Ascending aorta (tissue), 2 donors: ENCODE measurements at places on chromosomes 7 and 10.

GRCh38 chr7:43431020-43431595, 151.8 kb upstream of the STK17A start:
- no peak overlapping the region for H3K27ac ChIP-seq
- no peaks in the 10 kb centered on the region for H3K27me3 ChIP-seq
- no peak overlapping the region for H3K4me3 ChIP-seq
- DNase-seq = no peak
- no peaks in the 10 kb centered on the region for H3K4me1 ChIP-seq

DNA sequence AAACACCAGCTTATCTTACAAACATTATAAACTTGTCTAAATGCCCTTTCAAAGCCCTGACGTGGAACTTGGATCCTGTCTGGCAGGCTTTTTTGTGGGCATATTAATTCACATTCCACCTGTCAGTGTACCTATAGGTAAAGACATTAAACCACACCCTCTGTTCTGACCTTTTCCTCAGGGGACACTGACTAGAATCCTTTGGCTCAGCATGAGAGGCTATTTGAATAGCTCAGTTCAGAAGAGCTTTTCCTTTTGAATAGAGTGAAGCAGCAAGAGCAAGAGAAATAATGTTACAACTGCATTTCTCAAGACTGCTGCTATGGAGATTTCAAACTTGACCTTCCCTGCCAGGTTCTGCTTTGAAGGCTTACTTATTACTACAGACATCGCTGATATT, 76.9 kb downstream of the CYP51A1 start:
- peaks cover 4% of the 10 kb centered on the region for H3K36me3 ChIP-seq
- no peak overlapping the region for H3K27ac ChIP-seq
- no peaks in the 10 kb centered on the region for H3K4me1 ChIP-seq
- no peak overlapping the region for H3K4me3 ChIP-seq

GRCh38 chr7:103811997-103812396, 177.5 kb downstream of the RELN start:
- H3K27me3 ChIP-seq = no peaks in the 10 kb centered on the region
- H3K36me3 ChIP-seq = no peaks in the 10 kb centered on the region
- no peak for DNase-seq

GRCh38 chr10:69862882-69863530, 61.3 kb downstream of the COL13A1 start:
- no peaks in the 10 kb centered on the region for H3K36me3 ChIP-seq
- DNase-seq = no peak
- H3K4me3 ChIP-seq = no peak overlapping the region
- no peak overlapping the region for H3K27ac ChIP-seq
- no peaks in the 10 kb centered on the region for H3K27me3 ChIP-seq
- peaks cover 6% of the 10 kb centered on the region for H3K4me1 ChIP-seq

DNA sequence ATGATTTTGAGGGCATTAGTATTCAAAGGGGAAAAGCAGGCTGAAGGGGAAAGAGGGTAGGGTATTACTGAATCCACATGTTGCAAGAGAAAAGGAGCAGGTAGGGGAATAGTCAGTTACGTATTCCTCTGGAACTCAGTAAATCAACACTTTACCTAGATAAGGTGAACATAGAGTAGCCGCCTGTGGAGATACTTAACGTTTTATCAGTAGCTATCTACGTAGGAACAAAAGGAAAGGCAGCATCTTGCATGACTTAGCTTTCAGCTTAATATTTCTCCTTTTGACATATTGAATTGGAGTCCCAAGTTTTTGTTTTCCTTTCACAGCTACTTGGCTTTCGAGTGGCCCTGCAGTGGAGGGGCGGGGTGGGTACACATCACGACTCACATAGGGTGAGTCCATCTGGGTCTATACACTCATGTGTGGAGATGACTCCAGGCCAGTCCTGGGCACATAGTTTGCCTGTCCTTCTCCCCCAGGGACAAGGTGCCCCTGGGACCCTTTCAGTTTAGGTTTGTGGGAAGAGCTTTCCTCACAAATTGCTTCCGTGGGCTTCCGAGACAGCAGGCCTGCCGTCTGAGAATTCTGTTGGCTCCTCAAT, 48.1 kb downstream of the CCNY start:
- no peak overlapping the region for H3K27ac ChIP-seq
- no peak for DNase-seq
- no peak overlapping the region for H3K4me3 ChIP-seq
- H3K4me1 ChIP-seq = peaks cover 49% of the 10 kb centered on the region

GRCh38 chr10:129727495-129727894, 236.6 kb downstream of the EBF3 start:
- H3K36me3 ChIP-seq = no peaks in the 10 kb centered on the region
- no peak for DNase-seq
- H3K4me3 ChIP-seq = no peak overlapping the region
- no peaks in the 10 kb centered on the region for H3K4me1 ChIP-seq
- H3K27ac ChIP-seq = no peak overlapping the region

DNA sequence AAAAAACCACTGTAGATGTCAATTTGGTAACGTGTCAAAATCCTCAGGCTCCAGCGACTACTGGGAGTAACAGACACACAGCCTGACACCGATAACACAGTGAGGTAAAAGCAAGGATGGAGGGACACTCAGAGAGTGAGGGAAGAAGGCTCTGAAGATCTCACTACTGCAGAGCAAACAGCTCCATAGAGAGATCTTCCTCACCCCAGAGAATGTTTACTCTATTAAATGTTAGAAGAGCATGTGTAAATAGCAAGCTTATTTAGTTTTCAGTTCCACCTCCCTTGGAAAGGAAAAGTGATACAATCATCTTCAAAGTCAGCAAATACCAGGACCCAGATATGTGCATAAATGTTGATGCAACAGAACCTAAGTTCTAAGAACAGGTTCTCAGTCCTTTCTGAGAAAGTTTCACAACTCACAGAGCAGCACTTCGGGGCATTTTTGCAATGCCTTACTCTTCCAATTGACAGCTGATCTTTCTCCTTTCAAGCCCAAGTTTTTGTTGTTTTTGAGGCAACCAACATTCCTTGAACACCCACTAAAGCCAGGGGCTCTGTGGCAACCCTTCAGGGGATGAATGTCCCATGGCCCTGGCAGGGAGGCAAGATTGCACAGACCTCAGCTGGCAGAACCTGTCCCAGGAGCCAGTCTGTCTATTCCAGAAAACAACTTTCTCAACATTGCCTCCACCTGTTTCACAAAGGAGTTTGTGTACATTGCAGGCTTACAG, 177.4 kb downstream of the SFMBT2 start:
- no peak overlapping the region for H3K4me3 ChIP-seq
- no peak overlapping the region for H3K27ac ChIP-seq

DNA sequence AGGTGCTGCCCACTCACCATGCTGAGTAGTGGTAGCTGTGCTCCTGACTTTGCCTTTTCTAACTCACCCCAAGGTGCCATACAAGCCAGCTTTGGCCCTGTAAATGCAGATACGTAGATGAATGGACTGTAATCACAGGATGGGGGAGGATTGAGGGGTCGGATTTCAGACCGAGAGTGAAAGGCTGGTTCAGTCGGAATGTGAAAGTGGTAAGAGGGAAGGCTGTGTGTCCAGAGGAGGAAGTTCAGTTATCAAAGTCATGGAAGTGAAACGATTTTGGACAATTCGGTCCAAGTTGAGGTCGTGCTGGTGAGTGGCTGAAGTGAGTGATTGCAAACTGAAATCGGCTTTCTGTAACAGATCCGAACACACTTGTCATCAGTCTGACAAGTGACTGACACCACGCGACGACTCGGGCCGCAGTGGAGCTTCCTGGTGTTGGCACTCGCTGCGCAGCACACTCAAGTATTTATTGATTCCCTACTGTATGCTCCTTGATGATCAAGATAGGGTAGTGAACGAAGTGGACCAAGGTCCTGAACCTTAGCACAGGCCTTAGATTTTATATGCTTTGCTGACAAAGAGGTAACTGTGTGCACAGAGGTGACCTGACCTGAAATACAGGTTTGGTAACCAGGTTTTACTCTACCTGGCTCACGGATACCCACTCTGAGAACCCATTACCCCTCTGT, 10.5 kb downstream of the ZNF282 start:
- no peak for DNase-seq
- no peak overlapping the region for H3K4me3 ChIP-seq
- no peaks in the 10 kb centered on the region for H3K27me3 ChIP-seq
- no peak overlapping the region for H3K27ac ChIP-seq
- peaks cover 97% of the 10 kb centered on the region for H3K36me3 ChIP-seq

- no peaks in the 10 kb centered on the region for H3K4me1 ChIP-seq
- H3K4me3 ChIP-seq = no peak overlapping the region
- H3K27ac ChIP-seq = no peak overlapping the region
- no peaks in the 10 kb centered on the region for H3K27me3 ChIP-seq
- no peak for DNase-seq
Observed at GRCh38 chr10:70656489-70656888, 15.8 kb upstream of the ADAMTS14 start.

GRCh38 chr7:274266-274665, 15.7 kb upstream of the FOXL3 start:
- DNase-seq = no peak
- H3K4me3 ChIP-seq = no peak overlapping the region
- no peak overlapping the region for H3K27ac ChIP-seq
- no peaks in the 10 kb centered on the region for H3K4me1 ChIP-seq

- H3K27ac ChIP-seq = peak overlapping the region; percentile 86
- H3K36me3 ChIP-seq = peaks cover 12% of the 10 kb centered on the region
- no peaks in the 10 kb centered on the region for H3K27me3 ChIP-seq
- peaks cover 8% of the 10 kb centered on the region for H3K4me1 ChIP-seq
Observed at GRCh38 chr7:6729492-6730342, 23.0 kb upstream of the ZNF12 start.

DNA sequence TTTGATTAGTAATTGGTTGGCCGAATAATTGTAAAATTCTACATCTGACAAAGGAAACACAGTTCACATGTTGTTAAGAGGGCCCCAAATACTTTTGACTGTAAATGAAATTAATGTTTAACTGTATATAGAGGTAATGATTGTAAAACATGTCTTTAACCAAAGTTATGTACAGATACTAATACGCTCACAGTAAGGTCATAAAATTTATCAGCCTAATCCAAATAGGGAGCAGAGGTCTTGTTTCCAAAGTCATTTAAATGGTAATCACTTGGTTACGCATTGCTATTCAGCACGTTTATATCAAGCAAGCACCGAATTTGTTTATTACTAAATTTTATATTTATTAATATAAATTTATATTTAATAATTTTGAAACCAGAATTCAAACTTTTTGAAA, 1.4 kb downstream of the PHYHIPL start:
- no peak overlapping the region for H3K4me3 ChIP-seq
- no peaks in the 10 kb centered on the region for H3K36me3 ChIP-seq
- H3K27ac ChIP-seq = no peak overlapping the region
- no peak for DNase-seq
- H3K4me1 ChIP-seq = peaks cover 4% of the 10 kb centered on the region

GRCh38 chr10:29947701-29948060, 111.7 kb downstream of the JCAD start:
- H3K36me3 ChIP-seq = no peaks in the 10 kb centered on the region
- H3K27me3 ChIP-seq = no peaks in the 10 kb centered on the region
- DNase-seq = no peak
- H3K4me3 ChIP-seq = peak overlapping the region; percentile 39
- peak overlapping the region; percentile 90 for H3K27ac ChIP-seq
- peaks cover 42% of the 10 kb centered on the region for H3K4me1 ChIP-seq

- peak overlapping the region; percentile 82 for H3K4me3 ChIP-seq
- no peak for DNase-seq
- peaks cover 23% of the 10 kb centered on the region for H3K4me1 ChIP-seq
- H3K27ac ChIP-seq = peak overlapping the region; percentile 90
- H3K27me3 ChIP-seq = no peaks in the 10 kb centered on the region
Observed at GRCh38 chr7:73682745-73683055, 553 bp downstream of the DNAJC30 start.

GRCh38 chr10:13271552-13272163, 28.2 kb downstream of the PHYH start:
- H3K36me3 ChIP-seq = no peaks in the 10 kb centered on the region
- no peaks in the 10 kb centered on the region for H3K4me1 ChIP-seq
- peak overlapping the region; percentile 33 for H3K4me3 ChIP-seq
- H3K27ac ChIP-seq = peak overlapping the region; percentile 15

DNA sequence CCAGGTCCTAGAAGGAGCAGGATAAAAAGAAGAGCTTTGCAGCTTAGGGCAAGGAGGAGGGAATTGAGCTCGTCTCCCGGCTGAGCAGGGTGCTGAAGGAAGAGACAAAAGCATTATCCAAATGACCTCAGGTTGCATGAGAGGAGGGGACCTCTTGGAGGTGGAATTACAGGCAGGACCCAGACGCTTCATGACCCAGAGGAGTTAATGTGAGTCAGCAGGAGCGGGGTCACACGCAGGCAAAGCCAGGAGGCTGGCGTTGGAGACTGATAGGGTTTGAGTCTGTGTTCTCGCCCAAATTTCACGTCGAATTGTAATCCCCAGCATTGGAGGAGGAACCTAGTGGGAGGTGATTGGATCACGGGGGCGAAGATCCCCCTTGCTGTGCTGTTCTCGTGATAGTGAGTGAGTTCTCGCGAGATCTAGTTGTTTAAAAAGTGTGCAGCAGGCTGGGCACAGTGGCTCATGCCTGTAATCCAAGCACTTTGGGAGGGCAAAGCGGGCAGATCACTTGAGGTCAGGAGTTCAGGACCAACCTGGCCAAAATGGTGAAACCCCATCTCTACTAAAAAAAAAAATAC, 63.7 kb upstream of the AUTS2 start:
- no peak overlapping the region for H3K27ac ChIP-seq
- H3K4me1 ChIP-seq = no peaks in the 10 kb centered on the region
- H3K4me3 ChIP-seq = no peak overlapping the region
- no peak for DNase-seq
- H3K36me3 ChIP-seq = no peaks in the 10 kb centered on the region

DNA sequence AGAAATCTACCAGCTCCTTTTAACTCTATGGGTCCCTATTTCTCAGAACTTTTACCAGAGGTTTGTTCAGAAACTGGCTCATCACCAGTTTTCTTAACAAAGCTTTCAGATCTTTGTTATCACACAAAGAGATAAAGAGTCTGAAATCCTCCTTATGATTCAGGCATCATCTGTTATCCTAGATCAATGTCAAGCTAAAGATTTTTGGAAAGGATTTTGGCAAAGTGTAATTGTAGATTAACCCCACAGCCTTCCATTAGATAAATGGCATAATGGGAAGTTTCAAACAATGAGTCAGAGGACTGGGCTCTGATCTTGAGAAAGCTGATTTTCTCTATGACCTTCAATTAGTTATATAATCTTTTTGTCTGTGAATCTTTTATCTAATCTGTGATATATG, 192.2 kb downstream of the NXPH1 start:
- no peak overlapping the region for H3K27ac ChIP-seq
- no peak overlapping the region for H3K4me3 ChIP-seq
- no peaks in the 10 kb centered on the region for H3K4me1 ChIP-seq
- H3K27me3 ChIP-seq = no peaks in the 10 kb centered on the region
- H3K36me3 ChIP-seq = no peaks in the 10 kb centered on the region
- no peak for DNase-seq
